H9 (cell line): ENCODE measurements at places on chromosomes 4 and X. TPM values are rescaled to one million over a fixed set of nuclear protein-coding genes. Genes with fewer than 3 reads are reported as not detected.

The ATP2B3 gene
- 0.35 TPM in 2 replicates for total RNA-seq

The ARX gene
- 0.24 and 0.42 TPM in 2 replicates for total RNA-seq

GRCh38 chrX:71510161-71510560 is 22.7 kb upstream of the OGT start:
- no peak for DNase-seq

DNA sequence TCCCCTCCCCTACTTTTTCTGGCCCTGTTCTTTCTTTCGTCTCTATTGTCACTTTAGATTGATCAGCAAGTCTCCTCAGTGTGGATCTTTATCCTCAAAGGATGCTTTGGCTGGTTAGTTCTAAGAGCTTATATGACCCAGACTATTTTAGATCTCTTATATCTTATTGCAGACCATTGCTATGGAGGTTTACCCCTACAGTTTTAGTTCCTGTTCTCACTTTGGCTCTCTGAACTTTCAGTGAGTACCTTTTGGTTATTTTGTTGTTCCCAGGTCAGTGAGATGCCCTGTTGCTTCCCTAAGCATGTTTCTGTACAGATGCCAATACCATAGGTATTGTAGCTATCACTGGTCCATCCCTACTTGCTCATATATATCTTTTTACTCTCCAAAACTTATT is 24.0 kb upstream of the MED14 start:
- DNase-seq = no peak

GRCh38 chr4:64682946-64683345 is 273.7 kb upstream of the TECRL start:
- no peak for DNase-seq
